Cardiac muscle cell (in vitro differentiated cells and primary cell): ENCODE measurements at places on chromosomes 6 and 20.
A peak's percentile ranks its signal among the peaks of the same experiment; 100 is the strongest.

DNA sequence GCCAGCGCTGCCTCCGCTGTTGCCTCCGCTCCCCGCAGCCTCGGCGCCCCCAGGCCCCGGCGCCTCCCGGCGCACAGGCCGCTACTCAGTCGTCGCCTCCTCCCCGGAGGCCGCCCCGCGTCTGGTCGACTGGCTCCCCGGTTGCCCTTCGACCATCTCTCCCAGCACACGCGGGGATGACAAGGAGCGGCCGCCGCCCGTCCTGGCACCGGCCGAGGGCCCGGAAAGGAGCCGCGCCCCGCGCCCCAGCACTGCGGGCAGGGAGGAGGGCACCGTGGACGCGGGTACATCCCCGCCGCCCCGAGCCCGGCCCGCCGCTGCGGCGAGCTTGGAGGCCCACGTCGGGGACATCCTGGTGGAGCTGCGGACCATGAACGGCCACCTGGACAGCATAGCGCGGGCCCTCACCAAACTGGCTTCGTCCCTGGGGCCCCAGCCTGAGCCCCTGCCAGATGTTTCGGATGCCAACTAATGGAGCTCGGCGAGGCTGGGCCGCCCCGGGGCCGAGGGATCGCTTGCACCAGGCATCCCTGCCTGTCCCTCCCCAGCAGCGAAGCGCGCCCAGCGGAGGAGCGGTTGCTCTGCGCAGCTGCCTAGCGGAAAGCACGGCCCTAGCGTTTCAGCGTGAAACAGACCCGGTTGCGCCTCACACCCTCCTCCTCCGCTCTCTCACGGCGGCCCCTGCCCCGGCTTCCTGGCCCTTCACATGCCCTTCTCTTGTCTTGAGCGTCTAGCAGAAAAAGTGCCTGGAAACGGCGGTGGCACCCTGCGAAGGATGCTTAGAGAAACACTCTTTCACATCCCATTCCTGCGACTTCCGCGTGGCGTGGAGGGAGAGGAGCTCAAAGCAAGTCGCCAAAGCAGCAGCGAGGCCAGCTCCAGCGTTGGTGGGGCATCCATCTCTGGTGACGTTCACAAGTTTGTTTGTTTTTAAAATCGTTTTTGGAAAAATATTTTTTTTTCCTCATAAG is 285.8 kb upstream of the SUPT3H start:
- DNase-seq = peak; percentile 41

GRCh38 chr20:43537921-43538877 is 20.6 kb upstream of the SGK2 start:
- DNase-seq = peak; percentile 73

- DNase-seq = no peak
These were observed 16.1 kb downstream of the DOK5 start for GRCh38 chr20:54491506-54491905.

GRCh38 chr6:44056392-44057237 is 70.6 kb downstream of the MRPL14 start:
- no peak for DNase-seq

- DNase-seq = no peak
These were observed 317.6 kb downstream of the BTBD9 start for GRCh38 chr6:38322138-38322537.

DNA sequence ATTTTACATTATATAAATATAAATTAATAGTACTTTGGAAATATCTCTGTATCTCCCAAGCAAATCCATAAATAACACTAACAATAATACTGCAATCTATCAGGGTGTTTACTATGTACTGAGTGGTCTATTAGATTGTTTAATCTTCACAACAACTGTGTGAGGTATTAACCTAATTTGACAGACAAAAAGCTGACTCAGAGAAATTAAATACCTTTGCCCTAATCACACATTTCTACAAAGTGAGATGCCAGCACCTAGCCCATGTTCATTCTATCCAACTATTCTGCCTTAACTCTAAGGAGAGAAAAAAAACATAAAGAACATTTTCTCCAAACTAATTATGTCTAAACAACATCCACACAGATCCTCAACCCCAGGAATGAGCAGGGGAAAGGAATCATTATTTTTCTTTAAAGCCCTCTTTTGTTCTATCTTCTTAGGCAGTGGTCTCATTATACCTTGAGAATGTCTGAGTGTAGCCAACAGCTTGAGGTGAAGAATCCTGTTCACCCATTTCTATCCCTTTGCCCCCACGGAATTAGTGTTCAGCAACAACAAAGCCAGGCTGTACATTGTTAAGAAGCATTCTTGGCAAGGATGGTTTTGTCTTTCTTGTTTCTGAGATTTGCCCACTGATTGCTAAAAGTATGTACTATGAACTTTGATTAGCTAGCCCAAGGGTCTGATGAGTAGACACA is 42.7 kb downstream of the PRL start:
- DNase-seq = no peak

- no peak for DNase-seq
These were observed 90.2 kb upstream of the HDAC2 start for GRCh38 chr6:114061116-114061515.

DNA sequence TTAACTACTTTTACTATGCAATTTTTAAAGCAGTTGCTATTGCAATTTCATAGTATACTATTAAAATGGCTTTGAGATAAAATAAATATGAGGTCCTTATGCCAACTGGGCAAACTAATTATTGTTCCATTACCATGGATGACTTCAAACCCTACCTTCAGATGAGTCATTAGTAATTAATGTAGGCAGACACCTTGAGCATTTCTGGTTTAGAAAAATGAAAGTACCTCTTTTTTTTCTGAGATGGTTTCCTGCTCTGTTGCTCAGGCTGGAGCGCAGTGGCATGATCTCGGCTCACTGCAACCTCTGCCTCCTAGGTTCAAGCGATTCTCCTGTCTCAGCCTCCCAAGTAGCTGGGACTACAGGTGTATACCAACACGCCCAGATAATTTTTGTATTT is 11.9 kb downstream of the ASF1A start:
- DNase-seq = no peak

DNA sequence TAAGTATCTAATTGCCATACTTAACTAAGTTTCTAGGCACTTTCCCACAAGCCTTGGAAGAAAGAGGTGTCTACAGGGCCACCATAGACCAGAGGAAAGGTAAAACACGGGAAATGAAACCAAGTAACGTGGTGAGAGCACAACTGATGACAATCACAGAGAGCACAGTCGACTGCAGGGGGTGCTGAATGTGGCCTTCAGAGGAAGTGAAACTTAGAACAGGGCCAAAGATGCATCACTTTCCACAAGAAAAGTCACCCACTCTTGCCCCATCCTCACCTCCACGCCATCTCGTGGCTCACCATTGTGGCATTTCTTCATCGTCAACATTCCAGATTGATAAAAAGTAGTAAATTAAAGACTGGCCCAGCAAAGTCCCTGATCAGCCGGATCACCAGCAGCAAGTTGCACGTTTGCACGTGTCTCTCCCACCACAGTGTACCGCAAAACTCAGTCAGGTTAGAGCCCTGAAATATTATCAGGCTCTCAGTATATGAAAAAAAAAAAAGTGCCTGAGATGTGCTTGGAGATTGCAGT is 31.4 kb downstream of the HIVEP2 start:
- DNase-seq = no peak

DNA sequence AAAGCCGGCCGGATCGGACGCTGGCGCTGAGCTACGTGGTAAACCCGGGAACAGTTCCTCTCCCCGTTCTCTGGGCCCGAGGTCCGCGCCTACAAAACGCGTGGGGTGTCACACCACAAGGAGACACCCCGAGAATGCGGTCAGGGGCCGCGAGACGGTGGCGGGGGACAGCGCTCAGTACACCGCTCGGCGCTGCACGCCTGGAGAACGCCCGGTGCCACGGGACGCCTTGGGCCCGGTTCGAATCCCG is 670 bp downstream of the NCOA5 start:
- peak; percentile 74 for DNase-seq

DNA sequence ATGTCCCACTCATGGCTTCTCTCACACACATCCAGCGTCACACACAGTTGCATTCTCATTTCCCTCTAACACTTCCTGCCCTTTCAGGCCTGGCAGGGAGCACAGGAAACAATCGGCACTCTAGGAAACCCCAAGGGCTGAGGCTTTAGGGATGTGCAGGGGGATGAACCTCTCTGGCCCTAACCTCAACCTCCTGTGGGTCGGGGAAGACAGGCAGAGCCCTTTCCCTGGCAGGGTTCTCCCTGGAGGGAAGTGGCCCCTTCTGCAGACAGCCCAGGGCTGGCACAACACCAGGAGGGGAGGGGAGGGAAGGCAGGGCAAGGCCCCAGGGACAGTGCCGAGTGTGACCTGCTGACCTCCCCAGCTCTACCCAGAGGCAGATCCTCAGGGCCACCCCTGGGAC is 2.7 kb downstream of the TEAD3 start:
- no peak for DNase-seq

GRCh38 chr20:11379257-11380011 is 538.3 kb upstream of the BTBD3 start:
- peak; percentile 65 for DNase-seq

GRCh38 chr6:168370310-168370991 is 50.9 kb upstream of the DACT2 start:
- DNase-seq = peak; percentile 81
